ENCODE measurements at places on chromosomes 6 and 20.

DNA sequence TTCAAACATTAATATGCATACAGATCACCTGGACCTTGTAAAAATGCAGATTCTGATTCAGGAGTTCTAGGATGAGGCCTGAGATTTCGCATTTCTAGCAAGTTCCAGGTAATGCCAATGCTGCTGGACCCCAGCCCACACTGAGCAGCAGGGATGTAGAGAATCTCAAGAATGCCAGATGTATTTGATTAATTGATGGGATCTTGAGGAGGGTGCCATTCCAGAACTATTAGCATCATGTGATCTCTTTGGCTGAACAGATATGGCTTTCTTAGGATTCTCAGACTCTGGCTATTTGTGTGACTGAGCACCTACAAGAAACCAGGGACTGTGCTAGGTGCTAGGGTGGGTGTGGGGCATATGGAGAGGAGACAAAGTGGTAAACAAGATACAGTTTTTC lies 16.5 kb upstream of the SNX3 start:
- DNase-seq, result no peak

DNA sequence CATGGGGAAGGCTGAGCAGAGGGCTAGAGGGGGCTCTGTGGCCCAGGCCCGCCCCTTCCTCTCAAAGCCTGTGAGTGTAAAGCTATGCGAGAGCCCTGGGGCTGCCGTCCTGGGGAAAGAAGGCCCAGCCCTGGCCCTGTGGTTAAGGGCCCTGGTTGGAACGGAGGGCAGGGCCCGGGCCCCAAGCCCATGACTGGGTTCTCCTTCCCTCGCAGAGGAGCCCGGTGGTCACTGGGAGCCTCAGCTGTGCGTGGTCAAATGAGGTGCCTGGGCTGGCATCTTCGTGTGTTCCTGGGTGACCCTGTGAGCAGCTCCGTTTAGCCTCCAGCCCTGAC lies 56.0 kb downstream of the SMOC2 start:
- no peak for DNase-seq

DNA sequence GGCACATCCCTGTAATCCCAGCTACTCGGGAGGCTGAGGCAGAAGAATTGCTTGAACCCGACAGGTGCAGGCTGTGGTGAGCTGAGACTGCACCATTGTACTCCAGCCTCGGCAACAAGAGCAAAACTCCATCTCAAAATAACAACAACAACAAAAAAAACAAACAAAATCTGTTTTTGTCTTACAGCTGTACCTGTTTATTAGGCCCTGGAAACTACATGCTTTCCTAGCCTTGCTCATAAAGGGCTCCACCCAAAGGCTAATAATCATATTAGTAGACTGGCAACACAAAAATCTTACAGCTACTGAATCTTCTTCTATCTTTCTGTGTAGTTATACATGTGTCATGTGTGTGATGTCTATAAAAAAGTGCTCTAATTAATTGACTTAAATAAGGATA lies 503.9 kb upstream of the EYS start:
- DNase-seq, result no peak

GRCh38 chr6:150949526-150949925 lies 84.0 kb downstream of the MTHFD1L start:
- DNase-seq, result no peak

- DNase-seq, result no peak
Observed at GRCh38 chr6:32047084-32047478, 8.9 kb downstream of the CYP21A2 start.

DNA sequence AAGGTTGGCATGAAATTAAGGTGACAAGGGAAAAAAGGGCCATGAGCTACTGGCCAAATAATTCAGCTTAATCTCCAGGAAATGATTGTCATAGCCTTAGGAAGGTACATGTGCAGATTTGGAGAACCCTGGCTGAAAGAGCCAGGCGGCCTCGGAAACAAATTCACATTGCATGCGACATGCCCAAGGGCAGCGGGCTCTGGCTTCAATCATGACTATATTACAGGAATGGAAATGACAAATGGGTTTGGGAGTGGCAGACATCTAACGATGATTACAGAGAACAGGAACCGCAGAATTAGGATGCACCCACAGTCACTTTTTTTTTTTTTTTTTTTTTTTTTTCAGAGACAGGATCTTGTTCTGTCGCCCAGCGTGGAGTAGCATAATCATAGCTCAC lies 112.4 kb upstream of the SALL4 start:
- DNase-seq, result no peak

- DNase-seq, result no peak
Observed at GRCh38 chr20:62054451-62054953, 11.2 kb downstream of the TAF4 start.

DNA sequence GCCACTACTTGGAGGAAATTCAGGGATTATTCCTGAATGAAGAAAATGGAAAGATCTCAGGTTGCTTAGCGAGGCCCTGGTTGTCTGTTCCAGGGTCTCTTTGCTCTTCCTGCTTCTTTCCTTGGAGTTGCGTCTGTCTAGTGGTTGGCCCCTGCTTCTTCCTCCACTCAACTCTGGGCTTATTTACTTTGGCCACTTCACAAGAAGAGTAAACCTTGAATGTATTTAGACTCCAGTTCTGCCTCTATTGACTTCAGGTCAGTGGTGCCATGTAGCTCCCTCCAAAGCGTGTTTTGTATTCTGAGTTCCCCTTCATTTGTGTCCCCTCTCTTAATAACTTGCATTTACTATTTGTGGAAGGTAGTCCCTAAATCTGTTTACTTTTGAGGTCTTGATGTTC lies 456.5 kb downstream of the UTRN start:
- DNase-seq, result no peak

DNA sequence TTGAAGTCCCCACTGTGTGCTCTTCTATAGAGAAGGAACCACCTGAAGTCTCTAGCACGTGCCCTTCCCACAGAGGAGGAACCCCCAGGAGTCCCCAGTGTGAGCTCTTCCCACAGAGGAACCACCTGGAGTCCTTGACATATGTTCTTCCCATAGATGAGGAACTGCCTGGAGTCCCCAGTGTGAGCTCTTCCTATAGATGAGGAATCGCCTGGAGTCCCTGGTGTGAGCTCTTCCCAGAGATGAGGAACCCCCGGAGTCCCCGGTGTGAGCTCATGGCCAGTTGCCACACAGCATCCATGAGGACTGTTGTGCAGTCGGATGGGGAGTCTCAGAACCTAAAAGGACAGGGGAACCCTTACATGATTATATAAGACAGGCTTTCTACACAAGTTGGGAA lies 158.1 kb upstream of the THBS2 start:
- no peak for DNase-seq

DNA sequence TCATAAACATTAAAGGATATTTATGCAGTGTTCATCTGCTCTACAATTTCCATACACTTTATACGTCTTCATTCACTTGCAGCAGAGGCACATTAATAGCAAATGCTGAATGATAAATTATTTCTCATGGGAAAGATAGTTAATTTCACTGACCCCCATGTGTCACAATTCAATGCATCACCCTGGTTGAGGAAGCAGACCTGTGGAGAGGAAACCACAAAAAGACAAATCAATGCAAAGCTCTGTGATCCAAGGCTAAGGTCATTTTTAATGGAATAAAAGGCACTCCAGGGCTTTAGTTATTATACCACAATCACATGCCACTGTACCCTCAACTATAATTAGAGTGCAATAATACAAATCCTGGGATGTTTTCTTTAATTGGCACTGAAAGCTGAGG lies 40.3 kb upstream of the TENT5A start:
- DNase-seq, result no peak

DNA sequence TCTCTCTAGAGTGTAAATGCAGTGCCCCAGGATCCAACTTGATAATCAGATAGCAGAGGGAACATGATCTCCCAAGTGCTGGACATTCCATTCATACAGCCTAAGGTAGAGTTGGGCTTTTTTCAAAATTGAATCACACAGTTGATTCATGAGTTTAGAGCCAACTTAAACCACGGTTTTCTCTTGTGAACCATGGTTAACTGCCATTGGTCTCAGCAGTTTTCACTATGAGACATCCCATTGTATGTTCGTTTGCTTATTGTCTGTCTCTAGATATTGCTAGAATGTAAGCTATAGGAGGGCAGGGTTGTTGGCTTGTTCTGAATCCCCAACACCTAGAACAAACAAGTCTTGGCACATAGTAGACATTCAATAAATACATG lies 37.2 kb upstream of the TAF8 start:
- no peak for DNase-seq

DNA sequence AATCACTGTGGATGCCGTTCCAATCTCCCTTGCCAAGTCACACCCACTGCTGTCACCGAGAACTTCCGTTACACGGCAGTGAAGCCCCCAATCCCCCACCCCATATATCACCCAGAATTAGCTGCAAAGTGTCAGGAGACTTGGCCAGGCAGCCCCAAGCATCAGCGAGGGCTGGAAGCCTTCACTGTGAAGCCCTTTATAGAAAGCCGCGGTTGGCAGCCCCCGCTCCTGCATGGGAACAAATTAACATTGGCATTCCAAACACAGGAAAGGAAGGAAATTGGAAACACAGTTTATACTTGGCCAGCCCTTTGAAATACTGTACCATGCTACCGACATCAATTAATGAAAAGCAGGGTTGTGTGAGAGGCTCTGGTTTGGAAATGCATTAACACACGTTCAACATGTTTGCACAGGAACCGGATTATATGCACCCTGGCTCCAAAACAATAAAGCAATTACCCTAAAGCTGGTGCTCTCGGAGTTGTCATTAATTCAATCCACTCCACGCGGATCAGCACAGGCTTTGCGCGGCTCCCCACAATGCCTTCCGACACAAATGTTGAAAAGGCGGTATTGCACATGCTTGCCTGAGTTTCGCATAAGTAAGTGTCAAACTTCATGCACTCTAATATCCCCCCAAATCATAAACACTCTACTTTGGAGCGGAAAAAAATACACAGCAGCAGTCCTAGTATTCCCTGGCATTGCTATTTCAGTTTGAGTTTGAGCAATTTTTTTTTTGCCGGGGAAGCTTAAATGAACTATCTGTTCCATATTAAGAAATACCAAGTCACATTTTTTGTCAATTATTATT lies 7.1 kb downstream of the BMP7 start:
- no peak for DNase-seq

DNA sequence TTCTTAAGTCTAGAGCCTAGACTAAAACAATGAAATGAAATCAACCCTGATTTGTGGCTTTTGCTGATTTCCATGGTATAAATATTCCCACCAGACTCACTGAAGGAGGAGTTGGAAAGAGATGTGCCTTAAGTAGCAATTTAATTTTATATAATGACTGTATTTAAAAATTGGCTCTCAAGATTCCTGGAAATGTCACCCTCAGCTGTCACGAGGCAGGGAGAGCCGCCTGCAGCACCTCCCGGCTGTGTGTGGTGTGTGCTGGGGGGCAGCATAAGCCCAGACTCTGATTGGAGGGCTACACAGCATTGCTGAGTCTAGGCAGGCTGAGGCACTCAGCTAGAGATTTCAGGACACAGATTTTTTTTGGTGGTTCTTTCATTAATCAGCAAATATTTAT lies 40.6 kb upstream of the TMEM181 start:
- no peak for DNase-seq

DNA sequence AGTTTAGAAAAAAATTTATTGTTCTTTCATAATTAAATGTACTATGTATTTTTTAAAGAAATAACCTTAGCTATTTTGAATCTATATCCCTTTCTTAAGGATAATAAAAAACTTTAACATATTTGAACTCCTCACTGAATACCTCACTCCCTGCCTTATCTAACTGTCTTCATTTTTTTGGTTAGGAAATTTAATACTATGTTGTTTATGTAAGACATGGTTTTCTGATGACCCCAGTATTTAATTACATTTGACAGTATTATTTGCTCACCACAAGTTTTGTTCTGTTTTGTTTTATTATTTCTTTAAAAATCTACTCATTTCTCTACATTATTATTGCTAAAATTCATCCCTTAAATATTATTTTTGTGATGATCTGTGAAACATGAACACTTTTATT lies 394.4 kb upstream of the ADGRB3 start:
- DNase-seq, result no peak

DNA sequence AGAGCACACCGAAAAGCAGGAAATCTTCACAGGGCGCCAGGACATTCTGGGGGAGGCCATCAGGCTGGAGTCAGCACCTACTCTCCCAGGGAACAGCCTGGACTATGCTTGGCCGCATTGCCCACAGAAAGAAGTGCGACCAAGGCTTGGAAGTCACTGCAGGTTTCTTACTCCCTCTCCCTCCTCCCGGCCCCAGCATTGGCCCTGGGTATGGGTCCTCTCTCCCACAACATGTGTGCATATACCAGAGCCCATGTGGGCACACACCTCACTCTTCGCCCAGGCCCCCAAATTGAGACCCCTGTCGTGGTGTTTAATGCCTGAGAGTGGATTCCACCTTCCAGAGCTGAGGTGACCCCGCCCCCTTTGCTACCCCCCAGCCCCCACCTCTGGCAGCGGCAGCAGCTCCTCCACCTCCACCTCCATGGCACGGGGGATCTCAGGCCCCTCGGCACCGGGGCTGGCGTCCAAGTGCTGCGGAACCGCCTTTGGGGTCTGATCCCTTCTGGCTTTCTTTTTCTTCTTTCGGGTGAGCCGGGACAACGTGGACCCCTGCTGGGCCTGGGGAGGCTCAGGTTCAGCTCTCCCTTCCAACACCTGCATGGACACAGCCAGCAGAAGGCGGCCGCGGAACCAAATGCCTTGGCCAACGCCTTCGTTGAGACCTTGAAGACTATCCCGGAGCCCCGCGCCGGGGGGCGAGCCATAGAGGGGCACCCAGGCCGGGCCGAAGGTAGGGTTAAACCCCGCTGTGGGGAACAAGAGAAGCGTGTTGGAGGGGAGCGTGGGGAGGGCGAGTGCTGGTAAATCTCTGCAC lies 15.2 kb upstream of the SPAG4 start:
- no peak for DNase-seq

All from stimulated activated CD4-positive, alpha-beta T cell treated with anti-CD3 and anti-CD28 coated beads, Interleukin-4, amount 100 ng/mL, for 48 hours (primary cell).